Left renal pelvis (tissue), 4 donors: ENCODE measurements at places on chromosomes 7 and 10. TPM values are rescaled to one million over a fixed set of nuclear protein-coding genes. Genes with fewer than 3 reads are reported as not detected.

DNA sequence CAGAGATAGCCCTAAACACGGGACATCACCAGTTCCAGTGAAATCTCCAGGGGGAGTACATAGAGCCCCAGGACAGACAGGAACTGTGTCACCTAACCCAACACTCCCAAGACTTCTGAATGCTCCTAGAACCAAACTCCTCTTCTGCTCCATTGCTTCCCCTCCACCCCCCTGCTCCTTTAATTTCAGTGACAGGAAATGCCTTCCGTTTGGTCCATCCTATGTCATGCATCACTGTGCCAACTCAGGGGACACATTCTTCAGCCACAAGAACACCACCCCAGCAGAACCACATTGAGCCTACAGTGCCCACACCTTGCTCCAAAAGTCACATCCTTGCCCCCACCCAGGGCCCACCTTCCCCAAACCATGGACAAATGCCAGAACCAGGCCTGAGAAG is 100.5 kb downstream of the KCNMA1 start:
- DNase-seq = no peak

- DNase-seq = no peak
These were observed 664.0 kb downstream of the XPNPEP1 start for GRCh38 chr10:109259293-109259692.

- no peak for DNase-seq
These were observed 220.9 kb upstream of the PLXDC2 start for GRCh38 chr10:19595212-19595845.

GRCh38 chr7:107499731-107500130 is 29.9 kb downstream of the GPR22 start:
- DNase-seq = no peak

DNA sequence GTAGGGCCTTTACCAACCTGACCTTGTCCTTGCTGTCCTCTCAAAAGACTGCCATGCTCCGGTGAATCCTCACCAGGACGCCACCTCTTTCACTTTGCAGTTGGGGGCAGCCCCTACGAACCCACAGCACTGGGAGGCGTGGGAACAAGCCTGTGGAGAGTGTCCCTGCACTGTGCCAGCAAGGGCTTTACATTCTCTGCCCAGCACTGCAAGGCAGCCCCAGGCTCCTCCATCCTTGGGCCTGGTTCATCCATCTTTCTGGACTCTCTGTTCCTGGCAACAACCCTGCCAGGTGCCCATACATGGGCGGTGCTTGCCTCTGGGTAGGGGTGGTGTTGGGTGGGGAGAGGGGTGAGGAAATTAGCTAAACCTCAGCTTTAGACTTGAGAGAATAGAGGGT is 1.4 kb downstream of the CHAT start:
- DNase-seq = no peak

GRCh38 chr10:89156161-89156835 is 50.8 kb downstream of the CH25H start:
- no peak for DNase-seq

DNA sequence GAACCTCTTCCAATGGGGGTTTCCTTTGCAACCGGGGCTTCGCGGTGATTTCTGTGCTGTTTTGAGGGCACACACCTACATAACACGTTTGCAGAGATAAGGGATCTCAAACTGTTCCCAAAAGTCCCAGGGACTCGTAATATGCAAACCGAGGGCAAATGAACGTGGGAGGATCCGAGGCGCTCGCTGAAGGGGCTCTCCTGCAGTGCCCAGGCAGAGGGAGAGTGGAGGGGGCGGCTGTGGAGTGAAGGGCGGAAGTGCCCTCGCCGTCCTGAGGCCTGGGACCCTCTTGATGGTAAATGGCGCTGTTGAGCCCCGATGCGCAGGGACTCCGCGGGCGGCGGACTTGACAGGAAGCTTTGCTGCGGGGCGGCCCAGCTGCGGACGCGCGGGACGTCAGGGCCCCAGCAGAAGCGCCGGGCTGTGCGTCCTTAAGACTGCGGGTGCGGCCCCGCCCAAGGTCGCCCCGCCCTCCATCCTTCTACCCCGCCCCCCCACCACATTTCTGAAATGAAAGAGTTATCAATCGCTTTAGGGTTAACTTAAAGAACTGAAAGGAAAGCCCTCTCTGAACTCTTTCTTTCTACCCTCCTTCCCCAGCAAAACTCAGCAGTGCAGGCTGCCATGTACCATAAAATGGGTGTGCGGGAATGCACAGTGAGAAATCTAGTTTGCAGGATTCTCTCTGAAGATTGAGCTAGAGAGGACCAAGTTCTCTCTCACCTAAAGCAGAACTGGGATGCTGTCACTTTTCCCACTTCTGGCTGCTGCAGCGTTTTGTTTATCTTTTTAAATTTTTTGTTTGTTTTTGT is 151.8 kb upstream of the YAE1 start:
- DNase-seq = no peak

GRCh38 chr10:11658801-11659368 is 47.4 kb upstream of the USP6NL start:
- DNase-seq = no peak

DNA sequence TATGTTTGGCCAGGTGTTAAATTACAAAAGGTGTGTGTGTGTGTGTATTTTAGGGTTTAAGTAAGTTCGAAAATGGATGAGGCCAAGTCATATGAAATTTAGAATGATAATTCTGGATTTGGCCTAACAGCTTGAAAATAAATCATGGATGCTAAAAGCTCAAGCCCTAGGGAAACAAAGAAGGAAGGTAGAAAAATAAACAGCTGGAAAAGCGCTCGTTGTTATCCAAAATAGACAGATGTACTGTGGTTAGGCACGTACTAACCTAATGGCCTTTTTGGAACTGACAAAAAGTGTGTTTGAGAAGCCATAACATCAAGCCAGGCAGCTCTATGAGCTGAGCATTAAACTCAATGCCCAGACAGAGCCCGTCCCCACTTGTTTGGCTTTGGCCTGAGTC is 17.5 kb upstream of the PALS2 start:
- no peak for DNase-seq

DNA sequence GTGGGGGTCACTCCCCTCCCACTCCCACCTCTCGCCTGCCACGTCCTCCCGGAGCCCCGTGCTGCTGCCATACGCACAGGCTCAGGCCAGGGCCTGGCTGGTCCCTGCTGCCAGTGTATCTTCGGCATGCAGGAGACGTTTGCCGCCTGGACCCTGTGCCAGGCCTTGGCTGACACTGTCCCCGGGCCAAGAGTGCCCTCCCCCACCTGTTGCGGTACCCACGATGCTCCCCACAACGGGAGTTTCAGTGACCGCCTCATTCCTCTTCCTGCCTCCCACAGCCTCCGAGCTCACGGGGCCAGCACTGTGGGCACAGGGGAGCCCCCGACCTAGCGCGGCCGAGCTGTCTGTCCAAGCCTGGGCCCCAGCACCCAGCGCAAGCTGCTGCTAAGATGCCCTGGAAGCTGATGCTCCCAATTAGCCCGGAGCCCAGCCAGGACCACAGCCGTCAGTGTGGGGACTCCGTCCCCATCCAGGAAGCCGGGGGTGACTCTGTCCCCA is 7.4 kb downstream of the TTYH3 start:
- no peak for DNase-seq

- DNase-seq = no peak
These were observed 76.9 kb downstream of the NRP1 start for GRCh38 chr10:33257439-33258080.

- DNase-seq = no peak
These were observed 8.8 kb downstream of the ACTA2 start for GRCh38 chr10:88943778-88944177.

DNA sequence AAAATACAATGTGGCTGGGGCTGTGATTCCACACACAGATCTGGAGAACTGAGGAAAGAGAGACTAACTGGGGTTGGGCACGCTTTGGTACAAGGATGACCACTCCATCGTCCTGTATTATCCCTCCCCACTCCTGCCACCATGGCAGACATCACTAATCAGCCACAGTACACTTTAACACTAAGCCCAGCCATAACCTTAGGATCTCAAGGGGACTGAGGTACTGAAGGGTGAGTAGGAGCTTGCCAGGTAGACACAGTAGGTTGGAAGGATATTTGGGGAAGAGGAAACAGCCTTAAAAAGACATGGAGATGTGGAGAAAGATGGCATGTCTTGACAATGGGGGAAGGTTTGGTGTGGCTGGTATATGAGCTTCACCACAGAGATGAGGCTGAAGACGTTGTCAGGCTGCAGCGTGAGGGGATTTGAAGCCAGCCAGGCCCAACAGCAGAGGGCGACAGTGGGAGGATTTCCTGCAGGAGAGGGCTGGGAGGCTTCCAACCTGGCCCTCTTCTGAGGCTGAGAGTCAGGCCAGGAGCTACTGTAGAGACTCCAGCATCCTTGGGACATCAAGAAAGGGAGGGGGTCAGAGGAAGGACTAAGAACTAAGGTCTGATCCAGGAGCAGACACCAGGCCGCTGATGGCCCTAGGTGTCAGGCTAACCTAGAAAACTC is 58.6 kb upstream of the COL13A1 start:
- no peak for DNase-seq

DNA sequence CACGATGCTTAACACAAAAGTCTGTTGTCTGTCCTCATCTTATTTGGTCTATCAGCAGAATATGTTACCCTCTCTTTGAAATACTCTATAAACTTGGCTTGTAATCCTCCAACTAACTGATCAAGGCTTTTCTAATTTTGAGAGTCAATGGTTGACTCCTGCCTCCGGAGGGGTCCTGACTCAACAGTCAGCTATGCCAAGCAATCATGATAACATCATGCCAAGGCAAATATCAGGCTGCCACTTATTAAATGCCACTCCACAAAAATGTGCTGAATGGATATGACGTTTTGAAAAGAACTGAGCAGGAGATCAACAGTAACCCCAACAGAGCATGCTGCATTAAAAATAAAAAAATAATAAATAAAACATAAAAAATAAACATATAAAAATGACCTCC is 116.1 kb downstream of the PARD3 start:
- no peak for DNase-seq

- DNase-seq = no peak
These were observed 158.9 kb upstream of the FRMD4A start for GRCh38 chr10:14489522-14490177.

- DNase-seq = no peak
These were observed 99.8 kb downstream of the TCF7L2 start for GRCh38 chr10:113049881-113050280.

GRCh38 chr7:133139801-133140200 is 57.9 kb upstream of the CHCHD3 start:
- DNase-seq = no peak

GRCh38 chr10:12382157-12382548 is 32.8 kb downstream of the CAMK1D start:
- no peak for DNase-seq

Gene CCL24
- 2.3 TPM for polyA plus RNA-seq

Gene OR13A1
- polyA plus RNA-seq = 0.08 TPM

Gene PLAC9
- polyA plus RNA-seq = 20.1 TPM

Gene CADPS2
- polyA plus RNA-seq = 48.9 TPM

Gene HACD1
- 19.3 TPM for polyA plus RNA-seq

Gene SRGN
- polyA plus RNA-seq = 26.2 TPM

Gene SLC35G1
- polyA plus RNA-seq = 9.5 TPM

Gene NRBF2
- 22.0 TPM for polyA plus RNA-seq

Gene WNT8B
- polyA plus RNA-seq = 0.63 TPM

Gene SFMBT2
- polyA plus RNA-seq = 7.6 TPM
